GM12891 (cell line): ENCODE measurements at places on chromosomes 3 and 15.
A peak's percentile ranks its signal among the peaks of the same experiment; 100 is the strongest.

DNA sequence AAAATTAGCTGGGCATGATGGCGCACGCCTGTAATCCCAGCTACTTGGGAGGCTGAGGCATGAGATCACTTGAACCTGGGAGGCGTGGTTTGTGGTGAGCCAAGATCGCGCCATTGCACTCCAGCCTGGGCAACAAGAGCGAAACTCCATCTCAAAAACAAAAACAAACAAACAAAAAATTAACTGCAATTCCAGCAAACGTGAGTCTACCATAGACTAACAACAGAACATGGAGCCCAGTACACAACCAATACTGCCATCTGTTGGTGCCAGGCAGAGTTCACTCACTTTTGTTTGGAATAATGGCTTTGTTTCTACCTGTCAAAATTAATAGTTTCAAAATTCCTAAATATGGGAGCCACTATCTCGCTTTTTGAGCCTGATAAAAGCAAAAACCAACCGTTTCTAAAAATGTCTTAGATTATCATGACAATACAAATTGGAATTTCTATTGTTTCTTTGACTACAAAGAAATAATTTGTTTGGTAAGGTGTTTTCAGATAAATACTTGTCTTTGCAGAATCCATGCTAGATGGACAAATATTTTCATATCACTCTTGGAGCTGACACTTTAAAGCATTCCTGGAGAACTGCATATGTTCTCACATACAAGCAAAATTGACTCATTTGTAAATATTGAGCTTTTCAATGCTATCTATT lies 45.0 kb downstream of the GPR176 start:
- no peak for DNase-seq

DNA sequence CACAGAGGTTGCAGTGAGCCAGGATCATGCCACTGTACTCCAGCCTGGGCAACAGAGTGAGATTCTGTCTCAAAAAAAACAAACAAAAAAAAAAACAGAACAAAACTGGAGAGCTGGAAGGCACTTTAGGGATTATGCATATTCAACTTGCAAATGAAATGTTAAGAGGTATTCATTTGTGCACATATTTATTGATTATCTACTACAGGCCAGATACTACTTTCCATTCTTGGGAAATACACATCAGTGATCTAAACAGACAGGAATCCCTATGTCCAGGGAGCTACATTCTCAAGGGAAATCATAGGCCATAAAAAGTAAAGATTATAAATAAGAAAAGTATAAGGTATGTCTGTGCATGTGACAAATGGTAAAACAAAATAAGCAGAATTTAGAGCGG lies 322.6 kb downstream of the GABRG3 start:
- DNase-seq = no peak

DNA sequence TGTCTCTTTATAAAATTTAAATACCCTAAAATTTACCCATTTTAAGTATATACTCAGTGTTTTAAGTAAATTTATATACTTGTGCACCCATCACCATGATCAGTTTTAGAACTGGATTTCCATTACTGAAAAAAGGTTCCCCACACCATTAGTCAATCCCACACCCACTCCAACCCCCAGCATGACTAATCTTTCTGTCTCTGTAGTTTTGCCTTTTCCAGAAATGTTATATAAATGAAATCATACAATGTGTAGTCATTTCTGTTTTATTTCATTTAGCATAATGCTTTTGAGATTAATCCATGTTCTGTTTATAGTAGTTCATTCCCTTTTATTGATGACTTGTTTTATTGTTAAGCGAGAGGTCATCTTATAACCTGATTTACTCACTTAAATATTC lies 66.1 kb upstream of the LIMD1 start:
- no peak for DNase-seq

DNA sequence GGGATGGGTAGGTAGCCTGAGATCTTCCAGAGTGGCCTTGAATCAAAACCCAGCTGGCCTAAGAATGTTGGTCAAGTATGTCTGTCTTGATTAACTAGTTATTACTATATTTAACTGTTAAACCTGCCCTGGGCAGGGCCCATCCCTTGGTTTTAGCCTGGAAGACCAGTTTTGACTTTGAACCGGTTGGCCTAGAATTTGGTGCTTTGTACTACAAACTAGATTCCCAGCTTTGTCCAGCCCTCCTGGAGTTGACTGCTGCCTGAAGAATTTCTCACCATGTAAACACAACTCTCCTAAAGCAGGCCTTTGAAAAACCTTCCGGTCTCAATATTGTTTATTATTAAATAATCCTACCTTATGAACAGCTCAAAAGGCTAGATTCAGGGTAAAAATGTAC lies 16.0 kb downstream of the C15orf62 start:
- no peak for DNase-seq

GRCh38 chr15:64911311-64912186 lies at the start of gene ANKDD1A:
Gene ANKDD1A, plus strand, starts transcription at chr15:64911902. Its CDS starts 29 bp downstream, at chr15:64911931.
- DNase-seq = peak; percentile 80

- DNase-seq = no peak
Measured at GRCh38 chr3:106729481-106729880, 647.8 kb upstream of the CCDC54 start.

DNA sequence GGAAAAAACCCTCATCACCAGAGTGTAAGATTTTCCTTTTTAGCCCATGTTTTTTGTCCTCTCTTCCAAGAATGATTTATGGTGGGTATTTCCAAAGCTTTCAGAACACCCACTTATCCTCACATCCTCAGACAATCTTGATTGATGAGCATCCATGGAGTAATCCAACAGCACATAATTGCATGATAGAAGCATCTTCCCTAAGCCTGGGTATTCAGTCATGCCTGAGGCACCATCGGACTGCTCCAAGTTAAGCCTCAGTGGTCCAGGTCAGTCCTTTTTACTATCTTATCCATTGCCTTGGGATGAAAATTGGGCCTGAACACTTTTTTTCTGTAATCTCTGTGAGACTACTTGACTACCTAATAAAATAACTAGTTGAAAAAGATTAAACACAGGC lies 676.0 kb upstream of the SEMA6D start:
- DNase-seq = no peak

GRCh38 chr3:113867506-113867905 lies 28.9 kb downstream of the GRAMD1C start:
- DNase-seq = no peak

- no peak for DNase-seq
Measured at GRCh38 chr3:35921718-35922117, 282.4 kb downstream of the ARPP21 start.

DNA sequence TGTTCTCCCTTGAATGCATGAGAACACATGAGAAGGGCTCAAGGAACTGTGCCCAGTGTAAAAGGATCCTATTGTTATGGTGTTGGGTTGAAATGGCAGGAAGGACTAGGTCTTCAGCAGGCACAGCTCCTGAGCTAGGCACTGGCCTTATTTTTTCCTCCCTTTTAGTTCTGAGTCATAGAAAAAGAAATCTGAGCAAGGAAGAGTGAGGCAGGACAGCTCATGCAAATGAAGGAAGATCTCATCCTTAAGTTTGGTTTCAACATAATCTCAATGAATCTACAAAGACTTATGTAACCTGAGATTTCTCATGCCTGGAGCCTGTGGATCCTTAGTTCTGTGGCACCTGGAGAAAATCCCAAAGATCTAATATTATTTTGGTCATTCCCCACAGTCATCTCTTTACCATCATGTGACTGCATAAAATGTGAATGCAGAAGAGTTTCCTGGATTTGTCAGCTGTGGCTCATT lies 188.6 kb upstream of the TBL1XR1 start:
- DNase-seq = no peak

GRCh38 chr3:151312972-151313371 lies 3.6 kb downstream of the GPR87 start:
- DNase-seq = no peak

- DNase-seq = no peak
Measured at GRCh38 chr3:133467780-133468179, 67.9 kb downstream of the BFSP2 start.

DNA sequence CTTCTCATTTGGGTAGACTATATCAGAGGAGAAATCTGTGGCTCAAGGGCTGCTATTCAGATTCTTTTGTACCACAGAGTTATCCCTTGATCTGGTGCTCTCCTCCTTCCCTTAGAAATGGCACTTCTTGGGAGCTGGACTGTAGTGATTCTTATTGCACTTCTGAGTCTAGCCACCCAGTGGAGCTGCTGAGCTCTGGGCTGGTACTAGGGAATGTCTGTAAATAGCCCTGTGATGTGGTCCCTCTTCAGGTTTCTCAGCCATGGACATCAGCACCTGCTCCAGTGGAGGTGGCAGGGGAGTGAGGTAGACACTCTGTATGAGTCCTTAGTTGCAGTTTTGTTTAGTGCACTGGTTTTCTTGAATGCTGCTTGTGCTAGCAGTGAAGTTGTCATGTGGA lies 1292.6 kb downstream of the SI start:
- no peak for DNase-seq

DNA sequence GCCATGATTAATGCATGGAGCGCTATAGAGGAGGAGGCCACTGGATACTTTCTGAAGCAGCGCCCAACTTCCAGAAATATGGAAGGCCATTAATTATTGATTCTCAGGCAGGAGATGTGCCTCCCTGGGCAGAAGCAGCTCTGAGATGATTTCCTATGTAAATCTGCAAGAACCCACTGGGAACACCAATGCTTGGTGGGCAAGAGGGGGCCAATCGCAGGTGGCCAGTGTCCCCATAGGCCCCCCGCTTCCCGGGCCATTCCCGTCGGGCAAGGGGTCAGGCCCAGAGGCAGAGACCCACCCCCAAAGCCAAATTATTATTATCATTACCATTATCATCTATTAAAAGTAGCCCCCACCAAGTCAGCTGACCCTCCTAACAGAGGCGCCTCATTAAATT lies 288.0 kb upstream of the TLE3 start:
- DNase-seq = no peak

DNA sequence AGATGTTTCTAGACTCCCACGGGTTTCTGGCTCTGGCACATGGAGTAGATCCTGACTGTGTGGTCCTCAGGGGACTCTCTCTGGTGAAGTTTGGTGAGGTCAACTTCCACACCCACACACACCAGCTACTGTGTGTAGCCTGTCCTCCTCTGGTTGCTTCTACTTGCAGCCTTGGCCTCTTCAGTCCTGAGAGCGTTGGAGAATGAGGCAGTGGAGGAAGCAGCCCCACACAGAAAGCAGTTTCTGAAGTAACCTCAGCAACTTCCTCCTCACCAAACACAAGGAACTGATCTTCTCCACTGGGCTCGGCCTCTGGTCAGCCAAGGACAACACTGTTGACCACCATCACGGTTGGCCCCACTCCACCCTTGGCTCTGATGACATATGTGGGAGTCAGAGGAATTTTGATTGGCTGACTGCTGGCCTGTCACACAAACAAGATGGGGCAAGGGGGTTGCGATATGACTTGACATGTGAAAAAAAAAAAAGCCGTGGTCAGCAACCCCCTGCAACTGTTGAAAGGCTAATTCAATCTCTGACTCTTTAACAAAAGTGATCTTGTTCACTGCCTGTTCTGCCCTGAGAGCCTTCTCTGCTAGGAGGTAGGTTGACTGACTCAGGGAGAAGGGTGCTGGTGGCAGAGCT lies 19.6 kb downstream of the CD86 start:
- DNase-seq = no peak

DNA sequence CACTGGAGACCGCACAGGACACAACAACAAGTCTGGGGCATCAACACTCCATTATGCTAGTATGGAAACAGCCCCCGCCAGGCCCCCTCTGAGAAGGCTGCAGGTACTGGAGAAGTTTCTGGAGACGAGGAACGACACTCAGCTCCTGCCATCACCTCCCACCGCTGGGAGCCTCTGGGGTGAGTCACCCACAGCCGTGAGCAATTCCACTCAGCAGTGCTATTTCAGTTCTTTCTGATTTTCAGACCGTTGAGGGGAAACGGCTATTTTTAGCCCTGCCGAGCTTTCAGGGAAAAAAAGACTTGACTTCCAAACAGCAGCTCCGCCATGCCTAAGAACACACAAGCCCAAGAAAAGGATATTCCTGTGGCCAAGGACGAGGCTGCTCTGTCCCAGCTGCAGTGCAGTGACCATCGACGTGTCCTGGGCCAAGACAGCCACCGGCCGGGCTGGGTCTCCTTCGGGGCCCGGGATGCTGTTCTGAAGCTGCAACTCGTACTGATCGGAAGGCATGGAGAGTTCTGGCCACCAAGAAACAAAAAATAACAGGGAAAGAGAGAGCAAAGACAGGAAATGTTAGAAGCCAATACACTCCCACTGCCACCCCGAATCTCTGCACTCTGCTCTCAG lies 40.8 kb downstream of the NUP210 start:
- no peak for DNase-seq

GRCh38 chr3:116432795-116433194 lies 12.5 kb downstream of the LSAMP start:
- DNase-seq = no peak

DNA sequence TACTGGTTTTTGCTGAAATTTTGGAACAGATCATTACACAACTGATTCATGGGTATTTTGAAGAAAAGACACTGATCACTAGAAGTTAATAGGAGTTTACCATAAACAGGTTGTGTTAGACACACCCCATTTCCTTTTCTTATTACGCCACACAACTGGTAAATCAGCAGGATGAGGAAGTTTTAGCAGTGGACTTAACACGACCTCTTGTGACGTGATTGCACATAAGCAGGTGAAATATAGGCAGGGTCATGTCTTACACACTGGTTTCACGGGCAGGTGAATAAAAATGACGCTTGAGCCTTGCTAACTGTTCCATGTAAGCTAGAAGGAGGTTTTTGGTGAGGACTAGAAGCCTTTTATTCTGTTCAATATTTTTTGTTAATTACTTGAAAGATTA lies 27.1 kb upstream of the TPRG1 start:
- no peak for DNase-seq

DNA sequence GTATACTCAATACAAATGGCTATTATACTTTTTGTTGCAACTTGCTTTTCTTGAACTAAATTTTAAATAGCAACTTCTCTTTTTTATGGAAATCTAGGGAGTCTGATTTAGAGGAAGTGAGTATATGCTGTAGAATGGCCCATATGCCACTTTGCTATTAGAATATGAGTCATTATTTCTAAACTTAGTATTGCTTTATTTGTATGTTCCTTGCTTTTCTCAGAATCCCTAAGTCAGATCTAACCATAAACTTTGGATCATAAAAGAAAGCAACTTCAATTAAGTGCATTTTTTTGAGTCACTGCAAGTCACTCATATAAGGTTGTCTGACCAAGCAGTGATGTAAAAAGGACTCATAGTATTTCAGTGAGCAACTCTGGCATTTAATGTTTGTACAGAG lies 17.5 kb upstream of the SPTSSB start:
- no peak for DNase-seq

DNA sequence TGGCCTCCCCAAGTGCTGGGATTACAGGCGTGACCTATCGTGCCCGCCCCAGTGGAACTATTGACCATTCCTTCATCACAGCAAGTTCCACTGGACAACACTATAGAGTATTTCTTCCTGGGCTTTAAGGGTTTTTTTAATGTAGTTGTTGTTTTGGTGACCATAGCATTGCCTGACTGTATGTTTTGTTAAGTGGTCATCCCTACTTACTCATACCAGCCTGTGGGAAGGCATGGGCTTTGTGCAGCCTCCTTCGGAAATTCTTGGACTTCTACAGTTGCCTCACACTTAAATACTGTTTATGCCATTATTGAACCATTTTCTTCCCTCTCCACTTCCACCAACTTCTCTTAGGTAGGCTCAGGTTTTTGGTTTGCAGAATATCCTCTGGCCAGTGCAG lies 19.9 kb upstream of the ALPK3 start:
- no peak for DNase-seq
